Suprapubic skin (tissue), 4 donors: ENCODE measurements at places on chromosomes 5 and 9.

GRCh38 chr9:3058409-3058808 lies 214.5 kb upstream of the PUM3 start:
- no peak for DNase-seq

GRCh38 chr5:138111937-138112336 lies 27.3 kb downstream of the NME5 start:
- no peak for DNase-seq

DNA sequence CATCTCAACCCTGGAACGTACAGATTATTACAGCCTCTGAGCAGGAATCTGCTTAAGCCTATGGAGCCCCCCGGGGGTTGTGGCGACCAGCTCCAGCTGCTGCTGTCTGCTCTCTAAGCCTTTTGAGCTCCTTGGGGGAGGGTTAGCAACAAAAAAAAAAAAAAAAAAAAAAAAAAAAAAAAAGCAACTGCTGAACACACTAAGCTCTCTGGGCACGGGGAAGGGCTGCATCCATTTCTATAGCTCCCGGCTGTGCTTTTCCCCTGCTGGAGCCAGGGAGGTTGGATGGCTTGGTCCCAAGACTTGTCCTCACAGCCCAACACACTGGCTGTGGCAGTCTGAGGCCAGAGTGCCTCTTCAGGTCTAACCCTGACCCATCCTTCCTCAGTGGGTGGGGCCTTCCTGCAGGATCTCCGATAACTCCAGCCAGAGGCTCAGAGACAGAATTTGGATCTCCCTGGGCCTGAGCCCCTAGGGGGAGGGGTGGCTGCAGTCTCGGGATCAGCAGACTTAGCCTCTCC lies 82.1 kb downstream of the FBN2 start:
- no peak for DNase-seq

DNA sequence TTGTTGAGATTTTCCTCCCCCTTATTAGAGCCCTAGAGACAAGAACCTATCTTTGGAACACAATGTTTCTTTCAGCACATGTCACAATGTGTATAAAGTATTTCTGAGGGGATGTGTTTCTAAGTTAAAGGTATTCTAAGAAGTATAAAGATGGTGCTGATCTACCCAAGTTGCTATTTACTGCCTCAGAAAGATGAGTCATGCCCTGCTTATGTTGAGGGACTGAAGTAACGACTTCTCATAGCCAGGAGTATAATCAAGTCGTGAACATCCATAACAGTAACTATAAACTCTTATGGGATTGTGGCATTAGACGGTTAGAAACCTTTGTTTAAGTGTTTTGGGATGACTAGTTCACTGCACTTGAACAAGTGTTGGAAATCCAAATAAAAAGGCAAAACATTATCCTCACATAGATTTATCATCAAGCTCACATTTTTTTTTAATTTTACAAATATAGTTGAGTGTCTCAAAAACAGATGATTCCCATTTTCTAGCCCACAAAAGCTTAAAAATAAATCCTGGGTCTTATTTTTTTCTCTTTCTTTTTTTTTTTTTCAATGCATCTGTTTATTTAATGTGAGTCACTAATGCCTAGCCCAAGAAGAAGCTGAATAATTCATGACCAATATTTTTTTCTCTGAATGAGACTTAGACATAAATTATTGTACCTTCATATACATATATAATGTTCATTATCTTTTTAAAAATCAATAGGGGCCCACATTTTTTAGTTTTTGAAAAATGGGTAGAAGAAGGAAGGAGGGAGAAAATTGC lies 12.2 kb upstream of the TMEM252 start:
- DNase-seq: no peak

DNA sequence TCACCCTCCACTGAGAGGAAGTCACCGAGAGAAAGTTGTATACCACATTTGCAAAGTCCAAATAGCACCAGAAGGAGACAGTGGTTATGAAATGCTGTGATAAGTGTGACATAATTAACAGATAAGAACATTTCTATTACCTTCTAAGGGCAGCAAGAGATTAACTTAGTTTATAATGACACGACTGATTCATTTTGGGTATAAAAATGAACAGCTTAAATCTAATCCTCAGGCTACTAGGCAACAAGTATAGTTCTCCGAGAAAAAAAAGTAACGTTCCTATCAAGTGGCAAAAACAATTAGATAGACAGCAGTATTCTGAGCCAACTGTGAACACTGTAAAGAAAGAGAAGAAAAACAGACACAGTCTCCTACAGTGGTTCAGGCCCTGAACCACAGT lies 431.2 kb upstream of the GRAMD2B start:
- DNase-seq: no peak

DNA sequence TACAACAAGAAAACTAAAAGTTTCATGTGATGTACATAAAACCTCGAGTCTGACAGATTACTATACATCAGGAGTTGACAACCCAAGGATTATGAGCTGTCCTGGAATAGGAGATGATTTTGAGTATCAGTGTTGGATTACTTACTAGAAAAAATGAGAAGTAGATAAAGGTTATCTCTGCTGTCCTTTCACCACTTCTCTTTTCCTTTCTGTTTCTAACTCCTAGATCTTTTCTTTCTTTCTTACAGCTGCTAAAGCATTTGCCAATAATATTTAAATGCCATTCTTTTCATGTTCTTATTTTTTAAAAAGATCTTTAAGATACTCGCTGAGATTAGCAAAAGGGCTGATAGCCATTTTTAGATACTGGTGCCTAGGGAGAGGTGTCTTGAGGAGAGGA lies 14.8 kb downstream of the RBM27 start:
- DNase-seq: no peak

DNA sequence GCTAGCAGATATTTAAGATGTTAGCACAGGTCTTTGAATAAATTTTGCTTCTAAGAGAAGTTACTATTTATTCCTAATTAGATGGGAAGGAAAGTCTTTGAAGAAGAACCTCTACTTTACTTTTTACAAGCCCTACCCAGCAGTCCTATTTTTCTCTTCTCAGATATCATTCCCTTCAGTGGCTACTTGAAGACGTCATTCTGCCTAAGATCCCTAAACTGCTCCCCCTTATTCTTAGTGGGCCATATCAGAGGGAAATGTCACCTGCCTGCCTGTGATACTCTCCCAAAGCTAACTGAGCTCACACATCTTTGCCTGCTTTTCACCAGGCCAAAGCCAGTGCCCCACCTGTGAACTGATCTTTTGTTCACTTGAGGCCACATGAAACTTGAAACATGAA lies 16.5 kb upstream of the TMED9 start:
- no peak for DNase-seq

DNA sequence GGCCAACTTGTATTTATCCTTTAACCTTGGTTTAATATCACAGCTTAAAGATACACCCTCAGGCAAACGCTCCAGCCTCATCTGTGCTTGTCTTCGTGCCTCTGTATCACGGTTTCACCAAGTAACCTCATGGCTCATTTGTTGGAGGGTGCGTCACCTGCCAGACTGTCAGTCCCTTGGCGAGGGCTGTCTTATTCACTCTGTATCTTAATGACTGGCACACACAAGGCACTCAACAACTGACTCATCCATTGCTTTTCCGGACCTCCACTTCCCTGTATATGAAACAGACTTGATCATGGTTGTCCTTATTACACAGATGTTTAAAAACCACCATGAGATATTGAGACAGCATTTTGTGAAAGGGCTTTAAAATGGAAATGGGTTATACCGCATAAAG lies 28.0 kb downstream of the LCP2 start:
- peak; percentile 48 for DNase-seq

- no peak for DNase-seq
Observed at GRCh38 chr9:103811462-103811861, 282.6 kb upstream of the SMC2 start.

DNA sequence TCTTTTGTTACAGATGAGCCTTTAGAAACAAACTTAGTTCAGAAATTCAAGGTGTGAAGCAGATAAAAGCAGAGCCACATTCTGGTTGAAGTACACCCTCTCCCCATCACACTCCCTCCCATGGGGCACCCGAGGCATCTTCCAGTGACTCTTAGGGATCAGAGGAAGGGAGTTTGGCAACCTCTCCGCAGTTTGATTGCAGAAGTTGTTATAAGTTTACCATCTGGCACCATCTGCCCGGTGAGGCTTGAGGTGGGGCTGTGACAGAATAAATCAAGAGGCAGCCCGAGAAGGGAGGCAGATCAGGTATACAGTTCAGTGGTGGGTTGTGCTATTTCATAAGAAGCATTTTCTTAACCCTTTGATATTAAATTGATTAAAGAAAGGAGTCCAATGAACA lies 458.6 kb upstream of the CLINT1 start:
- no peak for DNase-seq

GRCh38 chr9:120524863-120525262 lies 55.1 kb downstream of the CDK5RAP2 start:
- DNase-seq: no peak

DNA sequence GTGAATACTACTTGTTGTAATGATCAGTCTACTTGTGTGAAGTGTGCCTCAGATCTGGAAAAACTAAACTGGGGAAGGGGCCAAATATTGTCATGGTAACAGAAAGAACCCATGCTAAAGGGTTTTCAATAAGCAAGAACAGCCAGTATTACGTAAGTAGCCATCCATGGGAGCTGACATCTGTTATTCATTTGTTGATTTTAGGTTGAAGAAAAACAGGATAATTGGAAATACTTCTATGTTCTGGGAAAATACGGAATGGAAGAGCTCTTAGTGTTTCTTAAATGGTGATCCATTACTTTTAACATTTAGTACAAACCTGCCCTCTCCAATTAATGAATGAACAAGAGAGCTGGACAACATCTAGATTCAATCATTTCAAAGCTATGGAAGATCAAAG lies 485.8 kb downstream of the NTRK2 start:
- DNase-seq: no peak

- no peak for DNase-seq
Observed at GRCh38 chr9:38692707-38693106, 27.2 kb downstream of the FAM240B start.

DNA sequence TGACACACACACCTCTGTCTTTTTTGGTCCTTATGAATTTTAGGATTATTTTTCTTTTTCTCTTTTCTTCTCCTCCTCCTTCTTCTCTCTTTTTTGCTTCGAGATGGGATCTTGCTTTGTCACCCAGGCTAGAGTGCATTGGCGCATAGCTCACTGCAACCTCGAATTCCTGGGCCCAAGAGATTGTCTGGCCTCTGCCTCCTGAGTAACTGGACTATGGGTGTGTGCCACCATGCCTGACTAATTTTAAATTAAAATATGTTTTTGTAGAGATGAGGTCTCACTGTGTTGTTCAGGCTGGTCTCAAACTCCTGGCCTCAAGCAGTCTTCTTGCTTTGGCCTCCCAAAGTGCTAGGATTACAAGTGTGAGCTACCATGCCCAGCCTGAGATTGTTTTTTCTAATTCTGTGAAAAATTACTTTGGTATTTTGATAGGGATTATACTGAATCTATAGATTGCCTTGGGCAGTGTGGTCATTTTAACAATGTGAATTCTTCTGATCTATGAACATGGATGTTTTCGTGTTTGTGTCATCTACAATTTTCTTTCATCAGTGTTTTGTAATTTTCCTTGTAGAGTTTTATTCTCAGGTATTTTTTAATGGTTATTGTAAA lies 7.7 kb downstream of the AHRR start:
- DNase-seq: no peak

GRCh38 chr9:109488791-109489492 lies 9.2 kb downstream of the PTPN3 start:
- no peak for DNase-seq

DNA sequence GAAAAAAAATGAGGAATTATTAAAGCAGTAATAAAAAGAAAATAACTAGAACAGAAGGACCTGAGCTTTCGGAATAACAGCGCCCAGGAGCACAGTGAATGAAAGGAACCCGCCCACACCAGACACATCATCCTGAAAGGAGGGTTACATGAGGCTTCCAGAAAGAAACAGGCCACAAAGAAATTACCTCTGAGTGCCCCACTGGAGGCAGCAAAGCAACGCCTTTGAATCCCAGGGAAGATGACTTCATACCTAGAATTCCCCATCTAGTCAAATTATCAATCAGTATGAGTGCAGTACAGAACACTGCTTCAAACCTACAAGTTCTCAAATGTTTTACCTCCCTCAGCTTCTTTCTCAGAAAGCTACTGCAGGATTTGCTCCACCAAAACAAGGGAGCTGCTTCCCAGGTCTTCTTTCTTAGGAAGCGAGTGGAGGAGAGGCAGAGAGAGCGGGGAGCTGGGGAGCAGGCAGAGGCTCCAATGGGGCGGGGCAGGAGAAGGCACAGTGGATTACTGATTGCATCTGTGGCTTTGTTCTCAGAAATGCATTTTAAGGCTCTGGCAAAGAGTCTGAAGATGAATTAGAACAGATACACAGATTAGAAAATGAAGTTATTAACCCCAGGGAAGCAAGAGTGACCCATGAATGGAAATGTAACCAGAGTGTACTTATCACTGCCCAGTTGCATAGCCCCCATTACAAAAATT lies 87.1 kb downstream of the SEMA4D start:
- DNase-seq: no peak

GRCh38 chr9:128892221-128892921 lies 10.4 kb downstream of the LRRC8A start:
- DNase-seq: peak; percentile 97

GRCh38 chr5:149938279-149938678 lies 6.3 kb downstream of the PDE6A start:
- DNase-seq: no peak

- no peak for DNase-seq
Observed at GRCh38 chr5:143693651-143694252, 118.2 kb upstream of the HMHB1 start.

DNA sequence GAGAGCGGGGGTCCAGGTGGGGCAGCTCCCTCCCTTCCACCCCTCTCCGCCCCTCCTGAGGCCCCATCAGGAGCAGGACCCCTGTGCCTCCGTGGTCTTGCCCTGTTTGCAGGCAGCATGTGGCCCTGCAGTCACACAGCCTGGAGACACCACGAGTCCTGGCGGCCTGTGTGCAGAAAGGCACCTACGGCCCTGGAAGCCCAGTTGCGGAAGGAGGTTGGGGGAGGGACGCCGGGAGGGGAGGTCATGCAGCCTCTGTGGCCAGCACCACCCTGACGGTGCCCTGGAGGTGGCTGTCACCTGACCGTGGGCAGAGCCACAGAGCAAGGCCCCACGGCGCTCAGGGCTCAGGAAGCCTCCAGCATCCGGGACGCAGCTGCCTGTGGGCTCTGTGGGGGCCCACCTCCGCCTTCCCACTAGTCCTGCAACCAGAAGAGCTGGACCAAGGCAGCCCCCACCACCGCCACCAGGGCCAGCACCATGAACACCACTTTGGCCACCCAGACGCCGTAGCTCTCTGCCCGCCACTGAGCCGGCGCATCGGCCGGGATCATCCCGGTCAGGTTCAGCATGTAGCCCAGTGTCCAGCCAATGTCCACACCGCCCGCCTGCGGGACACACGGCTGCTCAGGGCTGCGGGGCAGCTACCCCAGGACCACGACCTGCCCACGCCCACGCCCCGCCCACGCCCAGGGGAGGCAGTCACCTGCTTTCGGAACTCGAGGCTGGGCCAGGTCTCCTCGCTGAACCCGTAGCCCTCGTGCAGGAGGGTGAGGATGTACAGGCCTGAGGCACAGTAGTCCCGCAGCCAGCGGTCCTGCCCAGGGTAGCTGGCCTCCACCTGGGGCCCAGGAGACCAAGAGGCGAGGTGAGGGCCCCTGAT lies 6.4 kb downstream of the ENTPD8 start:
- DNase-seq: peak; percentile 62
